ENCODE measurements at places on chromosomes 2 and 18.

DNA sequence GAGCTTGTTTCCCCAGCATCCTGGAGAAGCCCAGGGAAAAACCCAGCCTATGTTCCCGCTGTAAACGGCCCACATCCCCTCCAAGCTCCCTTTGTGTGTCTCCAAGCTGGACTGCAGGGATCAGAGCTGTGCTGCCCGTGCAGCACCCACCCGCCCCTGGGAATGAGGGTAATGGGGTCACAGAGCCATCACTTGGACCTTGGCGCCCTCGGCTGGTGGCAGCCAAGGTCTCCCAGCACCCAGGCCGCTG lies 670 bp upstream of the INPP5D start:
- no peak for DNase-seq

DNA sequence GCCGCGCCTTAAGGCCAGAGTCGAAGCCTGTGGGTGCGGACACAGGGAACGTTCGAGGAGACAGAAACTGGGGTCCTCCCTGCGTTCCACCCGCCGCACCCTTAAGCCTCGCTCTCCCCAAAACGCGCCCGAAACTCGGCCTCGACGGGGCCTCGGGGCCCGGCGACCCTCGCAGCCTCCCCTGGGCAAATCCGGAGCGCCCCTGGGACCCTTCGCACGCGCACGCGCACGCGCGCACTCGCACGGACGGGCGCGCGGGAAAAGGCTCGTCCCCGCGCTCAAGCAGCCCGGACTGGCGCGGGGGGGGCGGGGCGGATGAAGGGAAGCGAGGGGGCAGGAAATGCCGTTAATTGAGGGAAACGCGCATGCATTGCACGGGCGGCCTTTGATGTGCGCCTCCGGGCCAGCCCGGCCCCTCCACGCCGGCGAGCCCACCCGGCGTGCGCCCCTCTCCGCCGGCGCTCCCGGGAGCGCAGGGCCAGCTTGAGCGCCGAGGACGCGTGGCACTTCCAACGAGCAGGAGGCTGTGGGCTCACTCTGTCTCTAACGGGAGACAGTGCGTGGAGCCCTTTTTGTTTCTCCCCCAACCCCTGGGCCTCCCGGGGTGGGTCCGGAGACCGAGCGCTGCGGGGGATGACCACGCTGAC lies 5.4 kb upstream of the SALL3 start:
- DNase-seq: no peak

DNA sequence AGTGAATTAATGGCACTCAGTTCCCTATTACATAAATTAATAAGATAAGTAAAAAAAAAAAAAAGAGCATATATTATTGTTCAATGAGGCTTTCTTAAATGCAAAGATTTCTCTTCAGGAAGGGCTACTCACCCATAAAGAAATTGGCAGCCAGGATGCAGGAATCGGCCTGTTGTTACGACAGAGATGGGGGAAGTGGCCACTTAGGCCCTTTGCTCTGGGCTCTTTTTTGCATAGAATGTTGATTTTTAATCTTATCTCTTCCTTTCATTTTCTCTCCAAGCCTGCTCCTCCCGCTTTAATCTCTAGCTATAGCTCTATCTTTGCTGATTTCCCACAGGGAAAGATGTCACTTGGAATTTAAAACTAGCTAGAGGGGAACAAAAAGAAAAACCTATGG lies 391.8 kb upstream of the CRIM1 start:
- no peak for DNase-seq

- no peak for DNase-seq
Measured at GRCh38 chr2:194464964-194465638, 1191.9 kb upstream of the SLC39A10 start.

DNA sequence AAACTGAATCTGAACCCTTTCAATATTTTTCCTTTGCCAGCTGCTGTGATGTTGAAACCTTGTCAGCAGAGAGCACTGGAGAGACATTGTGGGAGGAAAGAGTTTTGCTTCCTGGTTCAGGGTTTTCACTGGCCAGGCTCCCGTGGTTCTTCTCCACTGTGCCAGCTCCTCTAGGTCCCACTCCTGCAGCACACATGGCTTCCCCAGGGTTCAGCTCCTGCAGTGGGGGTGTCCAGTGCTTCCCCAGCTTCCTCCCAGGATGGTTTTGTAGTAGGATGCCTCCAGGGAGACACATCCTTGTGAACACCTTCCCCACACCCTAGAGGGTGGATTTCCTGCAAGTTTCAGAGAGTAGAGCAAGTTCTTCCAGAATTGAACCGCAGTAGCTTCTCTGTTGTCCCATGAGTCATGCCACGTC lies 24.0 kb upstream of the SULT1C3 start:
- no peak for DNase-seq

All from T follicular helper cell (primary cell).